Left cardiac atrium (tissue), 4 donors: ENCODE measurements at places on chromosomes 11 and 22.
A peak's percentile ranks its signal among the peaks of the same experiment; 100 is the strongest.

DNA sequence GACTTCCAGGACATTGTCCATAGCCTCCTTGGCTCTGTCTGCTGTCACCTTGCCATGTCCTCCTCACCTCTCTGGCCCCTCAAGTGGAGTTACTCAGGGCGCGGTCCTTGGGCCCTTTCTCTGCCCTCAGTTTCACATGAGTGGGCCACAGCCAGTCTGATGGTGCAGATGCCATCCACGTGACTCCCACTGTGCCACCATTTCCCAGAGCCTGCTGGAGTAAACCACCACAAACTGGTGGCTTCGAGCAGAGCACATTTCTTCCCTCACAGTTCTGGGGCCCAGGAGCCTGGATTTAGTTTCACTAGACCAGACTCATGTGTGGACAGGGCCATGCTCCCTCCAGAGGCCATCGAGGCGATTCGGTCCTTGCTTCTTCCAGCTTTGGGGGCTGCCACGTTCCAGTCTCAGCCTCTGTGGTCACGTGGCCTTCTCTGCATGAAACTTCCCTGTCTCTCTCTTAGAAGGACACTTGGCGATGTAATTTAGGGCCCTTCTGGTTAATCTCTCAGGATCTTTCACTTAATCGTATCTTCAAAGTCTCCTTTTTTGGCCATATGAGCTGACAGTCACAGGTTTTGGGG lies 14.6 kb downstream of the SMARCB1 start:
- no peak for DNase-seq

GRCh38 chr11:46490666-46491065 lies 99.1 kb upstream of the CHRM4 start:
- no peak for DNase-seq

- no peak for DNase-seq
Measured at GRCh38 chr22:24416611-24417010, 10.8 kb upstream of the ADORA2A start.

DNA sequence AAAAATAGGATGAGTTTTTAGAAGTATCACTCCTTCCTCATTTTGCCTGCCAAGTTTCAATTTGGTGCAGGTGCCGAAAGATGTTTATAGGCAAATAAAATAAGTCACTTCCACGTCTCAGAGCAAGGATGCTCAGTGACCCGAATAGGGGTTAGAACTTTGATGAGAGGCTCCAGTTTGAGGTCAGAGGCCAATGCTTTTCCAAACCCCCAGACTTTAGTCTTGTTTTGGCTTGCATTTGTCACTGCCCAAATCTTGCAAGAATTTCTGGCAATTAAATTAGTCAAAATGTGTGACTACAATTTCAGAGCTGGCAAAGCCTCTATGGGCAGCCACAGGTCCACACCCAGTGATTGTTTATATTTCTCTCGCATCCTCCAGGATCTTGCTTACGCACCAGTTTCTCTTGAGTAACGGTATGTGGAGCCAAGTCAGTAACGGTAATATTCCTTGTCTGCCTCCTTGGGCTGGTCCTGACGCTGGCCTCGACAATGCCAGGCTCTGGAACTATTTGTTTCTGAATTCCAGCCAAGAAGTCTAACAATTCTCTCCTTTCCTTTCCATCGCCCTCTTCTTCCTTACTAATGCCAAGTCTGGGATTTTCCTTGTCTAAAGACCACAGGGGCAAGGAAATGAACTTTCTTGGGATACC lies 9.9 kb upstream of the NUP160 start:
- peak; percentile 22 for DNase-seq
